NCI-H2171 treated with DMSO at 0.1 percent for 48 hours (cell line): ENCODE measurements at places on chromosomes 5 and 9.

GRCh38 chr5:11335881-11336760 lies 568.1 kb downstream of the CTNND2 start:
- DNase-seq, result no peak

DNA sequence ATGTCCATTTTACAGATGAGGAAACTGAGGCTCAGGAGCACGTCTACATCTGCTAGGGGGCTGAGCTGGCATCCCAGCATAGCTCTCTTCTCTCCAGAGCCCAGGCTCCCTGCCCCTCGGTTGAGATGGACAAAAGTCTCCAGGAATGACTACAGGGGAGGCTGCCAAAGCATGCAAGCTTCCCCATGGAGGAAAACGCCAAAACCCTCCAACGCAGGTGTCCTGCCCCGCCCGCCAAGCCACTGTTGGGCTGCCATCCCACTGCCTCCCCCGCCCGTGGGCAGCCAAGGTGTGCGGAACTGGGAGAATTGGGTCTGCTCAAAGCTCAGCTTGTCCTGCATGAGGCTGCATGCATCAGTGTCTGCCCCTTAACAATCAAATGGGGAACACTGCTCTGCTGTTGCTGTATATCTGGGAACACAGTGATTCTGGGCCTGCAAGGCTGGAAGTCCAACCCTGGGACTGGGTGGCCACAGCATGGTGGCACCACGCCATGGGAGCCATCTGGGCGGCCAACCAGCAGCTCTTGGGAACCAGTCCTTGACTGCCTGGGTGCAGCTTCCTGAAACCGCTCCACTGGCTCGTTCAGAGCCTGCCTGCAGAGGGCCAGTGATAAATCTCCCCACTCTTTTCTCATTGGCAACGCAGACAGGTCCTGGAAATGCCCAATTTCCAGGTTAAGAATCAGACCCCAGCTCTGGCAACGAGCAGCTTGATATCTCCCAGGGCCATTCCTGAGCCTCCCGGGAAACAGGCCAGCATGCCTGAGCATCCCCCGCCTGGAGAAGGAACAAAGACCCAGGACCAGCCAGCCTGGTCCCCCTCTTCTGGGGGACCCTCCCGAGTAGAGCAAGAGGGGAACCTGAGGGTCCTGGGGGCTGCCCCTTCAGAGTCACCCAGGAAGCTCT lies 3.5 kb downstream of the RALGDS start:
- no peak for DNase-seq

DNA sequence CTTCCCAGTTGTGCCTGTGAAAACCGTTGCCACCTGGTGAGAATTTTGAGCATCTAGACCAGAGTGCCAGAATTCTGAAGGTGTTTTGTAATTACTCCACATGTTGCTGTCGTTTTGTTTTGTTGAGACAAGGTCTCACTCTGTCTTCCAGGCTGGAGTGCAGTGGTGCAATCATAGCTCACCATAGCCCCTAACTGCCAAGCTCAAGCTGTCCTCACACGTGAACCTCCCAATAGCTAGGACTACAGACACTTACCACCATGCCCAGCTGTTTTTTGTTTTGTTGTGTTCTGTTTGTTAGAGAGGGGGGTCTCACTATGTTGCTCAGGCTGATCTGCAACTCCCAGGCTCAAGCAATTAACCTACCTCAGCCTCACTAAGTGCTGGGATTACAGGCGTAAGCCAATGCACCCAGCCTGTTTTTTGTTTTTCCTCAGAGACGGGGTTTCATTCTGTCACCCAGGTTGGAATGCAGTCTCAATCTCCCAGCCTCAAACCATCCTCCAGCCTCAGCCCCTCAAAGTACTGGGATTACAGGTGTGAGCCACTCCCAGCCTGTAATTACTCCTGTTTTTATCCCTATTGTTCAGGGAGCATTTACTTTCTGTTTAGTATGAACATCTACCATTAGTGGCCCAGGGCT lies 121.1 kb upstream of the DMRT1 start:
- no peak for DNase-seq

DNA sequence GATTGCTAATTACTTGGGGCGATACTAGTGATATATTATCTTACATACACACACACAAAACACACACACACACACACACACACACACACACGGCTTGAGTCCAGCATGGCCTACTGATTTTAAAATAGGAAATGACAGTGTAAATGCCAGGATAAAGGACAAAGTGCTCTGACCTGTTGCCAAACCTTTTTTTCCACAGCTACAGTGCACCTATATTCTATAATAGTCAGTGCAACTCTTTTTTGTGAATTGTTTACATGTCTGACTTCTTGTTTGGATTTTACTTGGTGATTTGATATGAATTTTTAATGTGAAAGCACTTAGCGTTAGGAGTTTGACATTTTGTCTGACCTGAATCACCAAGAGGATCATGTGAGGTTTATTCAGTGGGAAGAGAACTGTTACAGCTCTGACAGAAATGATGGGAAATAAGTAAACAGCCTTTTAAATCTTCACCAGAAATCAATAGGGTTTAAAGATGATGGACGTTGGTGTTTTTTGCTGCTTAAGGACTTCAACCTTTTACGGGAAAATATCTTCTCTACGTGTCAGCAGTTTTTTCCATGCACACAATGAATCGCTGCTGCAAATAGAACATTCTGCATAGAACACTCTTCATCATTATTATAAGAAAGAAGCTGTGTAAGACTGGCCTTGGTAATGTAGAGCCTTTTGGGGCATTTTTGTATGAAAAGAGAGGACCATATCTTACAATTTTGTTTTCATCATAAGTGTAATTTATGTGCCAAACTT lies 218.5 kb downstream of the RANBP17 start:
- no peak for DNase-seq

DNA sequence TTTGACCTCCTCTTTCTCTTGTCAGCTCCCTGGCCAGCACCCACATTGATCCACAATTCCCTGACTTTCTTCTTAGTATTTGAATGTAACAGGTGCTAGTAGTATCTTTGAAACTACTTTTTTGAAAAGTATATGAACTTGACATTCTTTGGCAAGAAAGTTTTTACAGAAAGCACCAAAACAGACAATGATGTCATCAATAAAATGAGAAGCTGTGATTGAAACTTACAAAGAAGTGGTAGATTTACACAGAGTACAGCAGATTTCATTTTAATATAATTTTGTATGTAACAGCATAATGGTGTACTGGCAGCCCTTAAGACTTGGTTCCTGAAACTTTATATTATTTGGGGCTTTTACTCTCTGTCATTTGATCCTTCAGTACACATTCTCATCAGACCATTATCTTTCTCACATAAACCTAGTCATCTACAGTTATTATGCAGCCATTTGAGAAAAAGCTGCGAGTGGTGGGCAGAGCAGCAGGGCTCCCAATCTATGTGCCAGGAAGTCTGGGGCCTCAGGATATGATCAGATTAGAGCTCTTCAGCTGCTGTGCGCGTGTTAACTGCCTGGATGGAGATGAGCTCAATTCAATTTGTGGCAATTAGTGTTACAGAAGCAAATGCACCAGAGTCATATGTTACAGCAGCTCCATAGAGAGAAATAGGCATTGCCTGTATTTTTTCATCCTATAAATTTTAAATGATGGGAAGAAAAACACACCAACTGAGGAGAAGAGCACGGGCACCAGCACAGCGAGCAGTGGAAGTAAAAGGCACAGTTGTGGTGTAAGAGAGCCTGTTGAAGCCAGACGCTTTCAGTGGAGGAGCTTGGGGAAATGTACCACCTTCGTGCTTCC lies 126.1 kb downstream of the STARD4 start:
- DNase-seq, result peak; percentile 81

DNA sequence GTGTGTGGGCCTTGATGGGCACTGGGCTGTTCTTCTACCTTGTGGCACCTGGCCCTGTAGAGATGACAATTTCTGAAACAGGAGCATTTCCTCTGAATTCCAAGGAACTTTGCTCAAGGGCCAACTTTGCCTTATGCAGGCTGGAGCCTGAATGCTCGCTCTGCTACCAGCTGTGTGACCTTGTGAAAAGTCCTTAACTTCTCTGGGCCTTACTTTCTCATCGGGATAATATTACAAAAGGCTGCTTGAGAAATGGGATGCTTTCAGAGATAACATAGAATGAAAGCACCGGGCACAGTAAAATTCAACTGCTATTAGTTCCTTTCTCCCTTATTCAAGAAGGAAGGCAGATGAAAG lies 58.8 kb downstream of the GADD45G start:
- DNase-seq, result no peak

DNA sequence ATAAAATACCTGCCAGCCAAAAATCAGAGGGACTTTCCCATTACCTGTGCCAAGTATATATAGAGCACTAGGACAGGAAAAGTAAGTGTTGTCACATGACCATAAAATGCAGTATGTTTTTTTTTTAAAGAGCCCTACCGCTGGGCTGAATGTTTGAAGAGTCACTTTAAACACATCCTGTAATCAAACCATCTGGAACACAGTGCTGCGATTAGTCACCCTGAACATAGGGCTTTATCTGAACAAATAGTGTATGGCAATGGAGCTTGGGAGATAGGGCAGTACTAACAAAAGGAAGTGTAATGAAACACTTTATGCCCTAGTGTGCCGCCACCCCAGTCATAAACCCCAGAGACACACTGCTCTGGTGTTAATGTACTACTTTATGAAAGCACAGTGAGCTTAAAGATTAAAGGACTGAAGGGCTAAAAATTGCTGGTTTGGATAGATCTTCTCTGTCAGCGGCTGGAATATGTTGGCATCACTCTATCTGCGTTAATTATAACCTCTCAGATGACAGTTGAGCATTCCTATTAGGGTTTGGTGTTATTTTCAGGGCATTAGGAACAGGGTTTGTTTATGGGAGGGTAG lies 90.4 kb downstream of the ZNF608 start:
- peak; percentile 85 for DNase-seq

- no peak for DNase-seq
Observed at GRCh38 chr5:150457121-150457520, 7.6 kb upstream of the RPS14 start.

- DNase-seq, result no peak
Observed at GRCh38 chr5:103840600-103840999, 278.0 kb upstream of the NUDT12 start.

- no peak for DNase-seq
Observed at GRCh38 chr5:98069876-98070512, 703.5 kb upstream of the RGMB start.

DNA sequence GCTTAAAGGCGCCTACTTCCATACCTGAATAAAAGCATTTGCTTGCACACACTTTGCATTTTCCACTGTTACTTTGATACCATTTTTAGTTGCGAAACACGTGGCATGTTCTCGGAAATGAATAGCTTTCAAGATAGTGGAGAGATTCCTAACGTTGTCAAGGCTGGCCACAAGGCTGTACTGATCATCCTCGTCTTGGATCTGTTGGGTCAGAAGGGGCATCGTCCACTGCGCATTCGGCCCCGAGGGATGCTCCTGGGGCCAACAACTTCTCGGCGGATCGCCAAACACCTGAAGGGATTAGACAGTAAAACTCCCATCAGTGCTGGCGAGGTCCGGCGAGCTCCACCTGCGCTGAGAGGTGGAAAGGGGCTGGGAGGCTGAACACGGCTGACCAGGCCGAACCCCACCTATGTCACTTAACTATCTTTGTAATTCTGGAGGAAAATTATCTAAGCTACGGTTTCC lies 599 bp downstream of the RAD1 start:
- peak; percentile 17 for DNase-seq
